Stimulated activated CD8-positive, alpha-beta memory T cell treated with anti-CD3 and anti-CD28 coated beads, Interleukin-15, amount 100 ng/mL, for 1 hour (primary cell): ENCODE measurements at places on chromosomes 6 and 20.

DNA sequence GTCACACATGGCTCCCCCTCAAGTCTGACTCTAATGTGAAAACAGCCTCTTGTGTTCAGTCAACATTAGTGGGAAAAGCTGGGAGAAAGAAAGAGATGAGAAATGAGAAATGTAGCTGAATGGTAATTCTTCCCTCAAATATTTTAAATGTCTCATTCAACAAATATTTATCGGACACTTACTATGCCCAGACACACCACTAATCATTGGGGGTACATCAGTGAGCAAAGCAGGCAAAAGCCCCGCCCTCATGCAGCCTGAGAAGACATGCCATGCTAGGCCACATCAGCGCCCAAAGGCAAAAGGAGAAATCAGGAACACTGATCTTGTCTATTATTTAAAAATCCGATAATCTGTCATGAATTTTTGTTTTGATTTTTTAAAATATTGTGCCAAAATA lies 89.9 kb upstream of the ASF1A start:
- no peak for DNase-seq

DNA sequence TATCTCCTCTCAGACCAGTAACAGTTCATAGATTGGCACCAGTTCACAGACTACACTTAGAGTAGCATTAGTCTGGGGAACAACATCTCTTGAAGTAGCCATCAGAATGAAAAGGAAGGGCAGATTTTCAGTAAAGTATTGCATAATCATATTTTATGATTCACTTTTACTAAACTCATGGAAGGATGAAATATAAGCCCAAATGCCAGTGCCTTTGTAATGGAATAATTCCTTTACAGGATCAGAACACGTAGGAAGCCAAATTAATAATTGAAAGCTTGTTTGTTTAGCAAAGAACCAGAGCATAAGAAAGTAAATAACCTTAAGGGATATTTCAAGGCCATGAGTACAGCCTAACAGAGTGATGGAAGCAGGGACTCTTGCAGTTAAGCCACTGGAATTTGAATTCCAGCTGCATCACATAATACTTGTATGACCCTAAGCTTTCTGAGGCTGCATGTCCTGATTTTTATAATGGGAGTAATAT lies 11.4 kb upstream of the LOC128125822 start:
- no peak for DNase-seq

- DNase-seq: no peak
These were observed 12.9 kb upstream of the MYBL2 start for GRCh38 chr20:43653966-43654365.

DNA sequence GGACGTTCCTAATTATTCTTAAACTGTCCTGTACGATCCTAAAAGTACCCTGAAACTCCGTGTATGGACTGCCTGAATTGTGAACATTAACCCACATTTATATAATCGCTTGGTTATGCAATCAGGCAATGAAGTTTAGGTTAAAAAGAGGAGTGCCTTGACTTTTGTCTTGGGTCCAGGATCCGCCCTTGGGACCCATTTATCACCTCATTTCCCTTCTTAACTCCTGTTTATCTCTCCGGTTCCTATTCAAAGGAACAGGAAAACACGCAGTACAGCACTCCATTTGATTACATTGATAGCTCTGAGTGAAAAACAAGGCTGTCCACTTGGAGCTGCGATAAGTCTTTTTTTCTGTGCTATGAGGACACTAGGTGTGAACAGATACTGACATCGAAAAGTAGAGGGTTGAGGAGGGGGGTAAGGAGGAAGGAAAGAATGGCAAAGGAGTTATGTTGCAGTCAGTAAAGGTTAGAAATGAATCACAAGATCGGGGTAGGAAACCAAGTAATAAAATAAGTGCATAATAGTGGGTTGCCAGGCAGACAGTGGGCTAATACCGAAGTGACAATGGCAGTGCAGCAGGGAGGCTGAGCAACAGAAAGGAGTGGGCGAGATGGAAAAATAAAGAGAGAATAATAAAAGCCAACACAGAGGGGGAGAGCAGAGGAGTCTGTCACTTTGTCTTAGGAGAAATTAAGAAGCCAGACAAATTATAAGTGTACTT lies 15.9 kb upstream of the PCK1 start:
- DNase-seq: no peak

DNA sequence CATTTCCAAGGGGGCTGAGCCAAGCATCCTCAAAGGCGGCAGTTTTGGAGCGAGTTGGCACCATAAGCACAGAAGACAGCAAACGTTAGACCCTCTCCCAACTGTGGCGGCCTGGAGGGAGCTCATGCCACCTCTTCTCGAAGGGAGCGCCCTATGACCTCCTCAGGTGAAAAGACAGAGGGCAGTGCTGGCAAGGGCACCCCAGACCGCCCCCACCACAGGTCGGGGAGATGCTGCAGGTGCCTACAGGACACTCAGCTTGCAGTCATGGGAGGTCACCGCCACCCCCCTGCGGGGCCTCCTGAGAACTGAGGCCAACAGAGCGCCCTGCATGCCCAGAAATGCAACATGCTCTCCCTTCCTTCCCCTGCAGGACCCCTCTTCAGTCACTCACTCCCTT lies 45.1 kb upstream of the BHLHE23 start:
- no peak for DNase-seq

- no peak for DNase-seq
These were observed 1.1 kb downstream of the GNL1 start for GRCh38 chr6:30554962-30555815.

DNA sequence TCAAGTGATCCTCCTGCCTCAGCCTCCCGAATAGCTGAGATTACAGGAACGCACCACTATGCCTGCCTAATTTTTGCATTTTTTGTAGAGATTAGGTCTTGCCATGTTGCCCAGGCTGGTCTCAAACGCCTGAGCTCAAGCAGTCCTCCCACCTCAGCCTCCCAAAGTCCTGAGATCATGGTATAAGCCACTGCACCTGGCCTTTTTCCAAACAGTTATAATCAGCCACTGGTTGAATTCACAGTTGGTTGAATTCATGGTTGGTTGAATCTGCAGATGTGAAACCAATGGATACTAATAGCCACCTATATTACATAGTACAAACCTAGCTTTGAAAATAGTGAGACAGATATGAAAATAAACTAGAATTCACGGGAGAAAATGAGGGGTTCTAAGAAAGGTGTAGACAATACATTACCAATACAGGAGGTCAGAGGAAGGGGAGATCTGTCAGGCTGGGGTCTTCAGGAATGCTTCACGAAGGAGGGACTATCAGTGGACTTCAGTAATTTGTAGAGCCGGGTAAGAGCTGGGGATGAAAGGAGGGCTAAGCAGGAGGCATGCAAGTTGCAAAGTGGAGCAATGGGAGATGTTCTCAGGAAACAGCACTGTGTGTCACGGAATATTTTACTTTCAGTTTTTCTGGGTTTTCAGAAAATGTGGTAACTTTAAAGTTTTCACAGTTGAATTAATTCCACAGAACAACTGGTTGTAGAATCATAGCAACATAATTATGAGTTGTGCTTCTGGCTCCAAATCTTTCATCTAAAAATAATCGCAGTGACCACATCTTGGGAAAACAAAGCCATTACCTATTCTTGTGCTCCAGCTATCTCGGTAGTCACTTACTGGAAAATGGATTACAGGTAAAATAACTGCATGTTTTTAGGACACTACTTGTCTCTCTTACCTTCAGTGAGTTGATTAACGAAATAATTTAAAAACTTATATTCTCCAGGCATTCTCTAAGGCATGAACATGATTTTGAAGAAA lies 12.9 kb upstream of the CEP85L start:
- no peak for DNase-seq

DNA sequence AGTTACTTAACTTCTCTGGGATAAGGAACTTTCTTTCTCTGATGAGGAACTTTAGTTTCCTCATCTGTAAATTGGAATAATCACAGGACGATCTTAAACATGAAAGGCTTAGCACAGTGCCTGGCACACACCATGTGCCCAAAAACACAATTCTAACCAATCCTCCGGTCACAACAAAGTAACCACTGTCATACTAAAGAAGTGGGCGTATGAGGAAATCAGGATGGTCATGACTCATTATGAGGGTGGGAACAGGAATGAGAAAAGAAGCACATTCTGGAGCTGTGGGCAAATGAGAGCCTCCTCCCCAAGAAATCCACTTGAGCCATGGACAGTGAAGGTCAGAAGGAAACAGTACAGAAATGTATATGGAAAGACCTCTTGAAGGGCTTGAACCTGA lies 82.9 kb downstream of the LRFN2 start:
- no peak for DNase-seq

DNA sequence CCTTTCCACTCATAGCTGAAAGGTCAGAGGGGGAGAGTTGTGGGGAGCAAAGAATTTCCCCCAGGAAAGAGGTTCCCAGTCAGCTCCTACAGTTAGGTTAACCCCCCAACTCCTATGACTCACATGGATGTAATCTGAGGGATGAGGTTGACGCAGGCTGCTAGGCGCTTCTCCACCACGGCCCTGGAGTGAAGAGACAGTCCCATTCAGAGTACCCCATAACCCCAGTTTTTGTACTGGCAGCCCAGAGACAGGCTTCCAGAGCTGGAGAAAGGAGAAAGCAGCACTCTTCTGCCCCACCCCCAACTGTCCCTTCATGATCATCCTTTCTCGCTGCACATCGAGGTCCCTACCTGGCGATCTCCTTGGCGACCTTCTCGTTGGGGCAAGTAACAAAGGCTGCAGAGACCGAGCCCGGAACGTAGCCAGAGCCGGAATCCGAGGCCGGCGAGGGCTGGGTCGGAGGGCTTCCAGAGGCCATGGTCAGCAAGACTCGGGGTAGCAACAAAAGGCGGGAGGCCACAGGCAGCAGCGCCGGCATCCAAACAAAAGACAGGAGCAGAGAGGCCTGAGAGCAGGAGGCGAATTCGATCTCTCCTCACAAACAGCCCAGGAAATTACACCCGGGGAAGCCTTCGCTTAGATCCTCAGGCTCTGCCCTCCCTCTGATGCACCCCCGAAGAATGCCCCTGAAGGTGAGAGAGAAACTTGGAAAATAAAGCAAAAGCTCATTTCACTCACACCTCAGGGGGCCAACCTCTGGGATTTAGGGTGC lies 592 bp downstream of the CUTA start:
- no peak for DNase-seq

- DNase-seq: no peak
These were observed 29.2 kb downstream of the SGK1 start for GRCh38 chr6:134288538-134289203.

DNA sequence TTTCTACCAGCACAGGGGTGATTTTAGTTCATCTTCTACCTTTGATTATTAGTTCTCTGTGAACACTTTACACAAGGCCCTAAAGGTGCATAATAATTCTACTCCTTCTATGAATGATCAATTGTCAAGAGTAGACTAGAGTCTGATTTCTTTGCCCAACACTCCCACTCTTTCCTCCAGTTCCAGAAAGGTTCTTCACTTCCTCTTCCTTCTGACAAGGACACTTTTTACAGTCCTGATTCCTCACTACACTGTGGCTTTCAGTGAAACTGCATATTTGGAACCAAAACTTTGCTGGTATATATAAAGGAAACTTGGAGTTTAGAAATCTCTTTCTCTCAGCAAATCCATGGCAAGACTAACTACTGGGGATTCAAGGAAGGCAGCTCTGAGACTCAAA lies 10.6 kb upstream of the RSPO3 start:
- DNase-seq: no peak

- no peak for DNase-seq
These were observed 35.7 kb downstream of the MGME1 start for GRCh38 chr20:18004384-18005031.

DNA sequence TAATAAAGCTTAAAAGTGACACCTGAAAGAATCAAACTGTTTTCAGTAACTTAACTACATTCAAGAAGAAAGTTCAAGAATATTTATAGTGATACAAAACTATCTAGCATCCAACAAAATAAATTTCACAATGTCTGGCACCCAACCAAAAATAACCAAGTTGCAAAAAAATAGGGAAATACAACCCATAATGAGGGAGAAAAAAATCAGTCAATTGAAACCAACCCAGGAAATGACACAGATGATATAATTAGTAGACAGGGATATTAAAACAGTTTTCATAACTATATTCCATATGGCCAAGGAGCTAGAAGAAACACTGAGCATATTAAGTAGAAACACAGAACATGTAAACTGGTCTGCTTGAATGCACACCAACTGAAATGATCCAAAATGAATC lies 120.2 kb upstream of the BEND3 start:
- DNase-seq: no peak

GRCh38 chr6:28682542-28682941 lies 156.9 kb downstream of the GPX5 start:
- DNase-seq: no peak

DNA sequence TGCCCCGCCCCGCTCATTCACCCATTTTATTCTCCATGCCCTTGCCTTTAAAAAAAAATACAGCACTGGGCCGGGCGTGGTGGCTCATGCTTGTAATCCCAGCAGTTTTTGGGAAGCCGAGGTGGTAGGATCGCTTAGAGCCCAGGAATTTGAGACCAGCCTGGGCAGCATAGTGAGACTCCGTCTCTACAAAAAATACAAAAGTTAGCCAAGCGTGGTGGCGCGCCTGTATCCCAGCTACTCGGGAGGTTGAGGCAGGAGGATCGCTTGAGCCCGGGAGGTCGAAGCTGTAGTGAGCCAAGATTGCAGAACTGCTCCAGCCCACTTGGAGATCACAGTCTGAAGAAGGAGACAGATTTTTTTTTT lies 407 bp upstream of the KIF6 start:
- no peak for DNase-seq
